ENCODE measurements at places on chromosomes 1 and 21.

DNA sequence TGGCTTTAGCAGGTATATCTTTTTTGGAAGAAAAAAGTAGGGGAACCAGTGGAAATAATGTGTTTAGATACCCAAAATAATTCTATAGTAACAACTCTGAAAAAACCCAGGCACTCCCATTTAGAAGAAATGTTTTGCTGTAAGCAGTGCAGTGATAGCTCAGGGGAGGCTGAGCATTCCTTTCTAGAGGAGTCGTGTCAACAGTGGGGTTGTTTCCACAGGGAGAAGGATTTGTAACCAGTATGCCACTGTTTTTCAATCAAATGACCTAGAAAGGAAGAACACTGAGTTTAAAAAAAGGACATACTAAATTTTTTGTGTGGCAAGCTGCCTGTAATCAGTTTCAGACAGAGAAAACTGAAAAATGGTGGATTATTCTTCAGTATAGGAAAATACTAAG is 2.4 kb downstream of the PGD start:
- DNase-seq: no peak

DNA sequence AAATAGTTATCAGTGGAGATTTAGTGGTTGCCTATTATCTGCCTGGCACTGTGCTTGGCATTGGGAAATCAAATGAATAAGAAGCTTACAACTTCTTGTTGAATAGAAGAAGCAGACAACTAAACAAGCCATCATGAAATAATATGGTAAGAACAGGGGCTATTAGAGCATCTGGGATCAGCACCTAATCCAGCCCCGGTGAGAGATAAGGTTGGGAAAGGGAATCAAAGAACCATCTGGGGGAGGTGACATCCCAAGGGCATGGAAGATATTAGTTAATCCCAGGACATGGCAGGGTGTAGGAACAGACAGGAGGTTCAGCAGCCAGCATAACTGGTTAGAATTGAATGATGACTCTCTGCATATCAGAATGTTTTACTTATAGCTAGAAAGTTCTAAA is 36.3 kb upstream of the SUCO start:
- no peak for DNase-seq

GRCh38 chr1:225811622-225812487 is 1.9 kb downstream of the EPHX1 start:
- peak; percentile 5 for DNase-seq

DNA sequence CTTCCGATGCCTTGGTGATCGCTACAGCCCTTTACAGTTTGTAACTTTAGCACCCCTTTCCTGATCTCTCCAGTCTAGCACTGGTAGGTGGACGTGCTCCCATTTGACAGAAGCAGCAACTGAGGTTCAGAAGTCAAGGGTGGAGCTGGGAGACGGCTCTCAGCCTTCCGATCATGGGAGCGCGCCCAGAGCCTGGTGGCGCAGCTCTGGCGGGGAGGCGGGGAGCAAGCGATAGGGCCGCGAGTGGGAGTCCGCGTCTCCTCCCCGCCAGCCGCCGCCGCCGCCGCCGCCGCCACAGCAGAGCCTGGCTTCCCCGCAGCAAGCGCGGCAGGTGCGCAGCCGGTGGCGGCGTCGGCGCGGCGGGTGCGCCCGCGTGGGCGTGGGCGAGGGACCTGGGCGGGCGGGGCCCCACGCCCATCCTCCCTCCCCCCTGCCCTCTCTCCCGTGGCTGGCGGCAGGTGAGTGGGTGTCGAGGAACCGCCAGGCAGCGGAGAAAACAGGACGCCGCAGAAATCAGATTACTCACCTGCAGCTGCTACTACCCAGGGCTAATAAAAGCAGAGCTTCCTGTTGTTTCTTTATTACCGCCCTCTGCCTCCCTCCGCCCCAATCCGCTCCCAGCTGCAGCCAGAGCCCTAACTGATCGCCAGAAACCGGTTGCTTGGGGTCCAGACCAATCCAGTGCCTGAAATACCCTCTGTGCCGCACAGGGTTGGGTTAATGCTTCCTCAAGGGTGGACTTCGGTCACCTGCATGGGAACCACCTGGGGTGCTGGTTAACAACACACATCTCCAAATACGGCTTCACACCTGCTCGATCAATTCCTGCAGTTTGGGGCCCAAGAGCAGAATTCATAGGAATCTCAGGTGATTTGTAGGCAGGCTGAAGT is 60.2 kb upstream of the ID3 start:
- DNase-seq: peak; percentile 16

- peak; percentile 43 for DNase-seq
Observed at GRCh38 chr1:204623365-204623893, 62.1 kb downstream of the LRRN2 start.

DNA sequence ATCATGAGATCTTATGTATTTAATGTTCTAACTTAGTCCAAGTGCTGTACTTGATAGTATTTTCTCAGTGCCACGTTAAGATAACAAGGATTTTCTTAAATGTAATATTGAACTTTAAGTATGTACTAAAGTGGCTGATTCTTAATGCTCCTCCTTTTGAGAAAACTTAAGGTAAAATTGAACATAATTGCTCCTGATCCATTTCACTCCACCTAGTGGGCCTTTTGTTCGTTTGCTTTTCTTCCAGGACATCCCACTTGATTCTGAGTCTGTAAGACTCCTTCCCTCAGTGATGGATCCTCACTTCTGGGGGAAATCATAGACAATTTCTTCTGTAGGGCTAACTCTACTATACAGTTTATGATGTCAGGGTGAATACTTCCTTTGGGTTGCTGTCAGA is 173.1 kb downstream of the LMO4 start:
- no peak for DNase-seq

GRCh38 chr21:29520171-29520570 is 221.4 kb downstream of the BACH1 start:
- DNase-seq: no peak

DNA sequence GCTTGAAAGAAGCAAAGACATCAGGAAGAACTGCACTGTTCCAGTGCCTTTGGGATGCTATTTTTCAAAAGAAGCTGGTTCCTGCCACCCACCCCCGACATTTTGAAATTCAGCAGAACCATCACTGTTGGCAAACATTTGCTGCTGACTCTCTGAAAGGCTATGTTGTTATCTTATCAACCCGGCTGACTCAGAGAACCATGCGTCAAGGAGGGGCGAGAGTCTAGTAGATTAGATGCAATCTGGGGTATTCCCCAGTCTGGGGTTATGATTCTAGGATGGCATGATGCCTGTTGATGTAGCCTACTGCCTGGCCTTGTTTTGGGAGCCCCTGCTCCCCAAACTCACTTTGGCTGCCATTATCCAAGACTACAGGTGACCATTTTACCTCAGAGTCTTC is 267.8 kb upstream of the RUNX1 start:
- no peak for DNase-seq

GRCh38 chr1:99788896-99789295 is 22.5 kb upstream of the FRRS1 start:
- no peak for DNase-seq

- no peak for DNase-seq
Observed at GRCh38 chr1:46705408-46705807, 13.5 kb downstream of the EFCAB14 start.

DNA sequence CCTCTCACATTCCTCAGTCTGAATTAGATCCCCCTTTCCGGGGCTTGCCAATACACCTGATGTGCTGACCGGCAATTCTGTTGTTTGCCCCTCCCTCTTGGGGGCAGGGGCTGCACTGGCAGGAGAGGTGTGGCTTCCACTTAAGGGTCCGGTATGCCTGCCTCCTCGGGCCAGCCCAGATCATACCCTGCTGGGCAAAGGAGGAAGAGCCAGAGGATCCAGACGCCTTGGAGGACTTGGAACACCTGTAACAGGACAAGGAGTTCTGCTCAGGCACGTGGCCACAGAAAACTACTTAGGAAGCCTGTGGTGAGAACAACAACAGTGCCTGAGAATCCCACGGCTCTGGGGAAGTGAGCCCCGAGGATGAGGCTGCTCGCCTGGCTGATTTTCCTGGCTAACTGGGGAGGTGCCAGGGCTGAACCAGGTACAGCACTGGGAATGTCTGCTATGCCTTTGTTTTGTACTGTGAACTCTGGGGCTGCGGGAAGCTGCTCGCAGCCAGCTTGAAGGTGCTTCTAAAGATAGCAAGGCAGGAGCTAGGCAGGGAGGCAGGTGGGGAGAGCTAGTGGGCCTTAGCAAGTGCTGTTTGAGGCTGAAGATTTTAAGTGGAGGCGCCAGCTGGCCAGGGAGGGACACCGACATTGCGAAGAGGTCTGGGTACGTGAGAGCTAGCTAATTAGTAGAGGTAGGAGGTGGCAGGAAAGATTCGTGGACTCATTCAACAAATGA is at the start of gene SMPDL3B:
SMPDL3B (plus strand) TSS at position 183 of the 732 bp plus-strand sequence; CDS start at position 367, 184 bp downstream.
- no peak for DNase-seq

DNA sequence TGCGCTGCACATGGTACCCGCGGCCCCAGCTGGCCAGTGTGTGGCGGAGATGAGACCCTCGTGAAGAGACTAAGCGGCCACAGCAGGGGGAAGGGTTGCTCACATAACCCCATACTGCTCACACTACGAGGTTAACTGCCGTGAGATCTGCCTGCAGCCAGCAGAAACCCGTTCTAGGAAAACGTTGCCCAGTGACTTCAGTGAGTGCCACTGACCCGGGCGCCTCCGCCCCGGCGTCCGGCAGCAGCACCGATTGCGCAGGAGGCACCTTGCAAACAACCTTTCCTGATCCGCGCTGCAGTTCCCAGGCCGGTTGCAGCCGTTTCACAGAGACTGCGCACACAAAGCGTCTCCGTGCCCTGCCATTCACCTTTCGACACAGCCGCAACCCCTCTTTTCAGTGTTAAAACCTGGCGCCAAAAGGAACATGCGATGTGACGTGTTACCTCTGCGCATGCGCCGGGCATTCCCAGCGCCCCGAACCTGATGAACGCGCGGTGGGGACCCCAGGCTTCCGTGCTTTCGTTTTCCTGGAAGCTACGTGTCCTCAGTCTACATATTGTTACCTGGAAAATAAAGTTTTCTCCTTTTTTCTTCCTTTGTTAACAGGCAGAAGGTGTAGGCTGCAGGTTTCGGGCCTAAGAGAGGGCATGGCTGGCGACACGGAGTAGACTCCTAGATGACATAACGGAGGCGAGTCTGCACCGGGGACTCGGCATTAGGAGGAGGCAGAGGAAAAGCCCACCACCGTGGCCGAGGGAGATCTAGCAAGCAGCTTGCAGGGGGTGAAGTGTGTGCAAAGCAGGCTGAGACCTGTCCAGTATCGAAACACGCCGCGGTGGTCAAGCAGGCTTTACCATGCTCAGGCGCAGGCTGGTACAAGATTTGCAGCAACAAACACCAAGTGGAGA is 8.9 kb downstream of the VPS26C start:
- DNase-seq: peak; percentile 46

- no peak for DNase-seq
Observed at GRCh38 chr1:234582186-234582585, 27.8 kb downstream of the IRF2BP2 start.

DNA sequence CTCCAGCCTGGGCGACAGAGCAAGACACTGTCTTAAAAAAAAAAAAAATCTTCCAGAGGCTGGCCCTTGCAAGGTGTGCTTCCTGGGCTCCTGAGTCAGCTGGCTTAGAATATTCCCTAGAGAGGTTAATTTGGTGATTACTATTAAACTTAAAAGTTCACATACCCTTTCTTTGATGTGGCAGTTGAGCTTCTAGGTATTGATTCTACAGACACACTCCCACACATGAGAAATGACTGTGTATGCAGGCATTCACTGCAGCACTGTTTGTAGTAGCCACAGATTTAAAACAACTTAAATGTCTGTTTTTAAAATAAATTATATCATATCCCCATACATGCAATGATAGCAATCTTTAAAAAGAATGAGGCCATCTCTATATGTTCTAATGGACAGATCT is 93.4 kb downstream of the GDAP2 start:
- no peak for DNase-seq

GRCh38 chr1:209585672-209586071 is 2.2 kb downstream of the CAMK1G start:
- DNase-seq: no peak

DNA sequence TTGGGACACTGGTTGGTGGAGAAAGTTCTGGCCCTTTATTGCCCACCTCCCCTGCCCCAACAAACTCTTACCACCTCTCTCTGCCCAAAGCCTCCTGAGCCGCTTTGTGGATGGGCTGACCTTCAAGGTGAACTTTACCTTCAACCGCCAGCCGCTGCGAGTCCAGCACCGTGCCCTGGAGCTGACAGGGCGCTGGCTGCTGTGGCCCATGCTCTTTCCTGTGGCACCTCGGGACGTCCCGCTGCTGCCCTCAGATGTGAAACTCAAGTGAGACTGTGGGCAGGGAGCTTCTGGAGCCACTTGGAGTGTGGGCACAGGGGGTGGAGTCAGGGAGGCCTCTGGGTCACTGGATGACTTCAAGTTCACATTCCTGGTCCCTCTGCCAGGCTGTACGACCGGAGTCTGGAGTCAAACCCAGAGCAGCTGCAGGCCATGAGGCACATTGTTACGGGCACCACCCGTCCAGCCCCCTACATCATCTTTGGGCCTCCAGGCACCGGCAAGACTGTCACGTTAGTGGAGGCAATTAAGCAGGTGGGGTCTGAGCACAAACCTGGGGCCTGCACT is 12.5 kb downstream of the RHOC start:
- no peak for DNase-seq

- DNase-seq: no peak
Observed at GRCh38 chr1:80917826-80918225, 882.9 kb upstream of the ADGRL2 start.

GRCh38 chr1:48245106-48245505 is 22.6 kb downstream of the SLC5A9 start:
- DNase-seq: peak; percentile 86

- no peak for DNase-seq
Observed at GRCh38 chr1:55888685-55889317, 673.6 kb upstream of the USP24 start.

- DNase-seq: no peak
Observed at GRCh38 chr1:186093437-186093836, 281.6 kb downstream of the TPR start.

DNA sequence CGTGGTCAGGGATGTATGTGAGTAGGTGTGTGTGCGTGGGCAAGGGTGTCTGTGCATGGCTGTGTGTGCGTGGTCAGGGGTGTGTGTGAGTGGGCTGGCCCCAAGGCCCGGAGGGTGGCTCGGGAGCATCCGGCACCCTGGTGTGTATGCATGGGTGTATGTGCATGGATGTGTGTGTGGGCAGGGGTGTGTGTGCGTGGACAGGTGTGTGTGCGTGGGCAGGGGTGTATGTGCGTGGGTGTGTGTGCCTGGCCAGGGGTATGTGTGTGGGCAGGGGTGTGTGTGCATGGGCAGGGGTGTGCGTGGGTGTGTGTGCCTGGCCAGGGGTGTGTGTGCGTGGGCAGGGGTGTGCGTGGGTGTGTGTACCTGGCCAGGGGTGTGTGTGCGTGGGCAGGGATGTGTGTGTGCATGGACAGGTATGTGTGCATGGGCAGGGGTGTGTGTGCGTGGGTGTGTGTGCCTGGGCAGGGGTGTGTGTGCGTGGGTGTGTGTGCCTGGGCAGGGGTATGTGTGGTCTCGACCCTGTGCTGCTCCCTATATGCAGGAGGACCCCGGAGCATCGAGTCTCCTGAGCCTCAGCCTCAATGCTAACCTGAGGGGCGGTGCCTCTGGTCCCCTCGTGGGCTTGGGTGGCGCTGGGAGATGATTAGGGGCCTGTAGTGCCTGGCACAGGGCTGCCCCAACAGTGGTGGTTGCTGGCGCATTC is 16.3 kb downstream of the ARHGEF16 start:
- no peak for DNase-seq
